GDM1 (cell line): ENCODE measurements at places on chromosomes 7 and 10.
A peak's percentile ranks its signal among the peaks of the same experiment; 100 is the strongest.

DNA sequence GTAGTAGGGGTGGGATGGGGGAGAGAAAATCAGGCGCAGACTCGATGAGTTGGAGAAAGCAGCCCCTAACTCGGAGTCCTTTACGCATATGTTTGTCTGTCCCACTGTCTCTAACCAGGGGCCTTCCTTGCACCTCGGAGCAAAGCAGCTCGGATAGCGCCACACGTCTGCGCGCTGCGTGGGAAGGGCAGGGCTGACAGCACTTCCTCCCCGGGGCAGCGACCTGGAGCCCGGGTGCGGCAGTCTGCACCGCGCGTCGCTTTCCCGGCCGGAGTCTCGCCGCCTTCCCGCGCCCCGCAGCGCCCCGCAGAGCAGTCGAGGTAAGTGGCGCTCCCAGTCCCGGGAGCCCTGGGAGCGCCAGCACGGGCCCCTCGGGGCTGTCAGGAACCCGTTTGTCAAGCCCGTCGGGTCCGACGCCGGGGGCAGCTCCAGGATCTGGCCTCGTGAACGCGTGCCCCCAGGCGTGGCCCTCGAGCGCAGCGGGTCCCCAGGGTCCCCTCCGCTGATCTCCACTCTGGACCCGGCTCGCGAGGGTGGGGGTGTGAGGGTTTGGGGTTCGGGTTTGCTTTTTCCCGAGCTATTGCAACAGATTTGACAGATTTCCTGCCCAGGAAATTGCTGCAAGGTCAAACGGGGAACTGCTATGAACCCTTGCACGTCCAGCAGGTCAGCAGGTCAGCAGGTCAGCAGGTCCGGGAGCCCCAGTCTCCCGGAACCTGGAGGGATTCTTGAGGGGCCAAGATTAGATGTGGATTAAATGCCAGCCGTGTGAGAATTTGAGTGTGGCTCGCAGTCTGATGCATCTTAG lies 597 bp downstream of the APBB1IP start:
- DNase-seq, result peak; percentile 43

- DNase-seq, result no peak
These were observed 126.1 kb downstream of the SVIL start for GRCh38 chr10:29508554-29509244.

DNA sequence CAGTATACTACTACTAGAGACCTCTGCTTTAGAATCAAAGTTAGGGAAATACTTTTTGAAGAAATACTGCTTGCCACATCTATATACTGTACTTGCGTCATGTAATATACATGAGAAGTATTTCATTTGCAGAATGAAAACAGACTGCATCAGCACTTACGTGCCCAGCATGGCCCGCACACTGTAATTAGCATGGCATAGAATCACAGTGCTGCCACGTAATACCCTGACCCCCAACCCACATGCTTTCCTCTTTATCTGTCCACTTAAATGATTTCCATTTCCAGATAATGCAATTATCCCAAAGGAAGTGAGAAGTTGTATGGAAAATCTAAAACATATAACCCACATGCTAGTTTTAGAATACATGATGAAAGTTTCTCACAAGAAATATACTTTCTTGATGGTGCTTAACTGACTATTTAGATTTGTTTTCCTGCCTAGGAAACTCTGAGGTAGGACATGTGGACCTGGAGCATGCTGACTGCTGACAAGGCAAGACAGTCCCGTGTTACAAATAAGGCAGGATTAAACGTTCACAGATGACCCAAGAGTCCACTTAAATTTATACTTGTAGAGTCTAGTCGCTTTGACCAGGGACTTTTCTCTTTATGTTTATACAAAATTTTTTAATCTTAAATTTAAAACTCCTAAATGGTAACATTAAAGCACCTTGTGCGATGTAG lies 12.6 kb downstream of the USP6NL start:
- no peak for DNase-seq

- no peak for DNase-seq
These were observed at the start of gene PLPP4 for GRCh38 chr10:120456626-120457430. TSS of gene PLPP4 (plus strand) at chr10:120457227. CDS start at chr10:120457306, 79 bp downstream.

DNA sequence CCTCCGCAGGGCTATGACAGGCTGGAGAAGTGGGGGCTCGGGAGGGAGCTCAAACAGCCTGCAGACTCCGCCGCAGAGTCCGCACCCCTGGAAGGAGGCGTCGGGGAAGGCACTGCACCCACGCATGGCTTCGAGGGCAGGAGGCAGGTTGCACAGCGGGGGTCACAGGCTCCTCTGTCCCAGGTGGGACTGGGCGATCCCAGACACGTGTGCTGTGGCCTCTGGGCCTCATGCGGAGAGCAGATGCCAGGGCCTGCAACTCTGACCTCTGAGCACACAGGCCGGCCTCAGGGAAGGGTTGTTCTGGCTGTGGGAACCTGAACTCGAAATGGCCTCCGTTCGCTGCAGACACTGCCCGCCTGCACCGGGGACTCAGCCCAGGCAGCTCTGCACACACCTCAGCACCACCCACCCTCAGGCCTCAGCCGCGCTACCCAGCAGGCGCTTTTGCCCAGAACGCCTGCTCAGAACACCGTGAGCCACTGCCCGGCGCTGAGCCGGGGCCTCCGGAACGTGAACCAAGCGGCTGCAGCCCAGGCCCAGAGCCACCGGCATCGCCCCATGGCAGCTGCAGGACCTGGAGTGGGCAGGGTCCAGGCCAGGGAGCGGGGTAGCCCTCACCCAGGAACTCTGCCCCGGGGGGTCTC lies 71.8 kb upstream of the ADGRA1 start:
- DNase-seq, result no peak

DNA sequence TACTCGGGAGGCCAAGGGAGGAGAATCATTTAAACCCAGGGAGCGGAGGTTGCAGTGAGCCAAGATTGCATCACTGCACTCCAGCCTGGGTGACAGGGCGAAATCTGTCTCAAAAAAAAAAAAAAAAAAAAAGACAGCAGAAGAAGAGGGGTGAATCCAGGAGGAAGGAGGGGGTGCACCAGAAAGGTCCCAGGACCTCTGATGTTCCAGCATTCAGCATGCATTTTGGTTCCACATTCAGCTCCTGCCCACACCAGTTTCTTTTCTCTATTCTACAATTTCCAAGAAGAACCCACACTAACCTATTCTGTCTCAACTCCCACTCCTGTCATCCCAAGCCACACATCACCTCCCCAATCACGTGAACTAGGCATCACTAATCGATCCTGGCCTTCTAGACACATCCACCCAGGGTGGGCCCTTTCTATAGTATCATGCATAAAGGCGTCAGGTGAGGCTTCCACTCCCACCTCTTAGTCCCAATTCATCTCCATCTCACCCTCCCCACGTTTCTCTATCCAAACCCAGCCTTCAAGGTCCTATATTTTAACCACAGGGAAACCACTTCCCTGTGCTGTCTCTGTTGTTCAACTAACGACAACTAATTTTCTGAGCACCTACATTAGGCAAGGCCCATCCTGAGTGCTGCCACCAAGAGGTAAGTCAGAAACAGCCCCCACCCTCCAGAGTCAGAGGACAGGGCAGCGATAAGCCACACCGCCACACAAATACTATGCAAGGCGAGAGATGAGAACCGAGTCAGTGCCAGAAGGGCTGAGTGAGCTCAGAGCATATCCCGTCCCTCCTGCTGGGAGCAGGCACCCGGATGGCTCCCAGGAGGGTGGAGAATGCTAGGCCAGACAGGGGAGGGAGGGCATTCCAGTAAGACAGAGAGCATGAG lies 2.2 kb downstream of the ANXA11 start:
- no peak for DNase-seq

DNA sequence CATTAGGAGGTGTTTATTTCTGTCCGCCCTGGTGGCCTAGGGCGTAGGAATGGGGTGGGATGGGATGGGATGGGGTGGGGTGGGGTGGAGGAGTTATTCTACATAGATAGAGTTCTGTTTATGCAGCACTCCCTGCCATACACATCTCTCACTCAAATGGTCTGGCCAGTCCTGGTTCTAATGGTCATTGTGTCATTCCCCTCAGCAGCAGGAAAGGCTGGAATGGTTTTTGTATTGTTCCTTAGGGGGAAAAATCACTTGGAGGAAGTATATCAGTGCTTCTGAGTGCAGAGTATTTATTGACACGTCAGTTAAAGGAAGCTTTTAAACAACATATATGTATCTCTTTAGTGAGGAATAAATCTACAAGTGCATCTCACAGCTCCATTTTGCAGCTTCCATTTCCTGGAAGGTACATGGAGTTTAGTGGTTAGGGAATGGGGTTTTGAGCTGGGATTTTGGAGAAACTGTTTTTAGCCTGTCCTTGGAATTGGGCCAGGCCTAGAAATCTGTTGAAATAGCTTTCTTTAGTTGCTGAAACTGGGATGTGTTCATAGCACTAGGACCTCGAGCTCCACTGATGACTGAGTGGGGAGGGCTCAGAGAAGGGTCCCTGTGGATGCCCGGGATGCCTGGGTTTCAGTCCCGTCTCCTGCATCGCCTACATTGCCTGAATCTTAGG lies 8.3 kb downstream of the TSPAN14 start:
- no peak for DNase-seq

GRCh38 chr10:49388161-49388560 lies 7.7 kb downstream of the DRGX start:
- DNase-seq, result no peak

DNA sequence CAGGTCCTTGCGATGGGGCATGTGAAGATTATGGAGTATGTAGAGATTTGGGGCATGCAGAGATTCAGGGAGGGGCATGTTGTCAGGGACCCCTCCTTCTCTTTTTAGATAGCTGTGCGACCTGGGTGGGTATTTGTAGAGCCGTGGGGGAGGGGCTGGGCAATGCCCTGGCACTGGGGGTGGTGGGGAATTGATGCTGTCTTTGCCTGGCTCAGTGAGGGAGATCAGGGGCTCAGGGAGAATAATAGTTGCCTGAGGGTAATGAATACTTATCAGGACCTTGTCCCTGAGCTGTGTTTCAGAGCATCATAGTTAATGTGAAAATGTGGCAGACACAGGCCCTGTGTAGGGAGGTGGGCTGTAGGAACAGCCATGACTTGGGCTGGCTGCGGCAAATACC lies 3.5 kb downstream of the RAMP3 start:
- DNase-seq, result no peak

DNA sequence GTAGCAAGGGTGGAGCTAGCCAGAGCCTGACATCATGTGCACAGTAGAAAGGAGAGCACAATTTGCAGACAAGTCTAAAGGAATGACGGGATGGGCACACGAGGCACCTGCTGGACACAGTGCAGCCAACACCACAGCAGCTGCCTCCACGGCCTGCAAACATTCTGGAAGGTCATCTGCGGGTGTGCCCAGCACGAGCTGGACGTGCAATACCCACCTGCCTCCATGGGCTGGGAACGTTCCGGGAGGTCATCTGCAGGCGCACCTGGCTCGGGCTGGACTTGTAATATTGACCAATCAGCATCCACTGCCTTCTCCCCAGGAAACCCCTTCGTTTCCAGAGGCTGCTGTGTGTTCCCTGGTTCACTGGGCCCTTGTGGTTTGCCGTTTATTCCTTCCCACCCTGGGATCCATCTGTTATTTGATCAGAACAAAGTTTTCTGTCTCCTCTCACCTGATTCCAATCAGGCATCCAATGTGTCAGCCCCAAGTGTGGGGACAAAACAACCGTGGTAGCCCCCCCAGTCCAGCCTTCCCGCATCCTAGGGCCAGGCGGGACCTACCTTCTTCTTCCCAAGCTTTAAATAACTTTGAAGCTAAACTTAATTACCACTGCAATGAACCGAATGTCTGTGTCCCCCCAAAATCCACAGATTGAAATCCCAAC lies 243.4 kb upstream of the PPP2R2D start:
- DNase-seq, result no peak

DNA sequence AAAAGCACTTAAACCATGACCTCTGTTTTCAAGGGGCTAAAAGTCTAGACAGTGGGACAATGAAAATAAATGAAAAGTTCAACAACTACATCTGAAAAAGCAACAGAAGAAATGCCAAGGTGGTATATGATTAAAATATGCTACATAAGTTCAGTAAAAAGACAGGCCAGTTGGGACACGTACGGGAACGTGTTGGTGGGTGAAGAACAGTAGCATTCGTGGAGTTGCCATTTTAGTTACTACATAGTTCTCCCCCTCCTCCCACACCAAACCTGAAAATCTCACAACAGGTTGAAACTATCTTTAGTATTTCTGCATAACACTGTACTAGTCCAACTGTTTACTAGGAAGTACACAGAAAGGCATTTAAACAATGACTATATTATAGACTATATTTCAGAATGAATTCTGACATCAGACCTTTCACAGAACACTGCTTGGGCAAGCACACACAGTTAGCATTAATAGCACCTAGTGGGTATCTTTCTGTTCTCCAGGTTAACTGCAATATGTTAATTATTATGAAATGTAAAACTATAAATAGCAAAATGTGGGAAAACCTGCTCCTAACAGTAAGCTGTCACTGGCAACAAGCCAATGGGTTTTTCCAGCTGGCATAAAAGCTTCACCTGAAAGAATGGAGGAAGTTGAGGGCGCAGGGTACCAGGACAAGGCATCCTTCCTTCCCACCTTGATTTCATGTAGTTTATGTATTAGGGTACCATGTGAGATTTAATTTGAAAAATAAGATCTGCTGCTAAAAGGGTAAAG lies 135.0 kb downstream of the STRA8 start:
- no peak for DNase-seq

DNA sequence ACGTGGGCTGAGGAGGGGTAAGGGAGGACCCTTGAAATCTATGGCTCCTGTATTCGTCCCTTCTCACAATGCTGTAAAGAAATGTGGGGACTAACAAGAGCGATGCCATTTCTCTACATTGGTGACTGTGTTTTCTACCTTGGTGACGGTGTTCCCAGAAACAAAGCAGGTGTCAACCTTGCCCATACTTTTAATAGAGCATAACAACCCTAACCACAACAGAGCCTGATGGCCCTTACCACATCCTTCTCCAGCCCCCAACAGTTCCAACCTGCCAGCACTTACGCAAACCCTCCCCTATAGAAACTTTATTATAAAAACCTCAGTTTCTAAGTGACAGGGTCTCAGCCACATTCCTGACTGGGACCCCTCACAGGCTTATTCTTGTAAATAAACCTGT lies 28.2 kb upstream of the ADCYAP1R1 start:
- DNase-seq, result no peak

- no peak for DNase-seq
These were observed 20.3 kb downstream of the GOT1 start for GRCh38 chr10:99410146-99410545.

DNA sequence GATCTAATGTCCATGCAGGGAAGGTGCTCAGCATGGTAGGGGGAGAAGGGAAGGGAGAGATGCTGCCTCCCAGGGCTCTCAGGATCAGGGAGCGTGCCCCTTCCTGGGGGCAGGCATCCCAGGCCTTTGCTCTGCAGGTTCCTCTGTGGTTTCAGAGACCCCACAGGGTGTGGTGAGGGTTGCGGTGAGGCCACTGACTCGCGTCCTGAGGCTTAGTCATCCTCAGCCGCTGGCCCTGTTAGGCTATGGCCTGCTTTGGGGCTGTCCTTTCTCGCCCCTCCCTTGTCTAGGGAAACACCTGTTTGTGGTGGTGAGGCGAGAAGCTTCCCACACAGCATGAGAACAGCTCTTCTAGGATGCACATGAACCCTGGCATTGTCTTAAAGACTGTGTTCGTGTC lies 558.3 kb upstream of the FOXK1 start:
- peak; percentile 65 for DNase-seq

- DNase-seq, result no peak
These were observed 36.4 kb downstream of the RABGEF1 start for GRCh38 chr7:66776800-66777442.

- no peak for DNase-seq
These were observed at the start of gene H2BK1 for GRCh38 chr7:151210087-151210854. TSS of gene H2BK1 (minus strand) at chr7:151210488. CDS start at chr7:151210318, 170 bp downstream.
